ENCODE measurements at places on chromosomes 11 and 22.

GRCh38 chr22:36546092-36546804 is 17.3 kb upstream of the EIF3D start:
- DNase-seq: peak; percentile 76

DNA sequence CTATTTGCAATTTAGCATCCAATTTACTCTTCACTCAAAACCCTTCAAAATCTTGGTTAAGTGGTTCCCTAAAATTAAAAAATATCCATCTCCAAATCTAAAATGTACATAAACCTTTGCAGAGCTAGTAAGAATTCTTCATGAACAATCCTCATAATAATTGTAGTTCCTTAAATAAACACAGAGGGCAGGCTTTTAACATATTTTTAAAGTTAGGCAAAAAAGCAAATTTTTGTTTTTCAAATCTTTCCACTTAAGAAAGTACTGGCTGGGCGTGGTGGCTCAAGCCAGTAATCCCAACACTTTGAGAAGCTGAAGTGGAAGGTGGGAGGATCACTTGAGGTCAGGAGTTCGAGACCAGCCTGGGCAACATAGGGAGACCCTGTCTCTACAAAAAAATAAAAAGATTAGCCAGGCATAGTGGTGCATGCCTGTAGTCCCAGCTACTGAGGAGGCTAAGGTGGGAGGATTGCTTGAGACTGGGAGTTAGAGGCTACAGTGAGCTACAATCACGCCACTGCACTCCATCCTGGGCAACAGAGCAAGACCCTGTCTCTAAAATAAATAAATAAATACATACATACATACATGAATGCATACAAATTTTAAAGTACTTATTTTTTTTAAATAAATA is 25.1 kb upstream of the PLAAT3 start:
- DNase-seq: peak; percentile 48

- DNase-seq: no peak
Measured at GRCh38 chr11:43447151-43447550, 88.4 kb downstream of the TTC17 start.

DNA sequence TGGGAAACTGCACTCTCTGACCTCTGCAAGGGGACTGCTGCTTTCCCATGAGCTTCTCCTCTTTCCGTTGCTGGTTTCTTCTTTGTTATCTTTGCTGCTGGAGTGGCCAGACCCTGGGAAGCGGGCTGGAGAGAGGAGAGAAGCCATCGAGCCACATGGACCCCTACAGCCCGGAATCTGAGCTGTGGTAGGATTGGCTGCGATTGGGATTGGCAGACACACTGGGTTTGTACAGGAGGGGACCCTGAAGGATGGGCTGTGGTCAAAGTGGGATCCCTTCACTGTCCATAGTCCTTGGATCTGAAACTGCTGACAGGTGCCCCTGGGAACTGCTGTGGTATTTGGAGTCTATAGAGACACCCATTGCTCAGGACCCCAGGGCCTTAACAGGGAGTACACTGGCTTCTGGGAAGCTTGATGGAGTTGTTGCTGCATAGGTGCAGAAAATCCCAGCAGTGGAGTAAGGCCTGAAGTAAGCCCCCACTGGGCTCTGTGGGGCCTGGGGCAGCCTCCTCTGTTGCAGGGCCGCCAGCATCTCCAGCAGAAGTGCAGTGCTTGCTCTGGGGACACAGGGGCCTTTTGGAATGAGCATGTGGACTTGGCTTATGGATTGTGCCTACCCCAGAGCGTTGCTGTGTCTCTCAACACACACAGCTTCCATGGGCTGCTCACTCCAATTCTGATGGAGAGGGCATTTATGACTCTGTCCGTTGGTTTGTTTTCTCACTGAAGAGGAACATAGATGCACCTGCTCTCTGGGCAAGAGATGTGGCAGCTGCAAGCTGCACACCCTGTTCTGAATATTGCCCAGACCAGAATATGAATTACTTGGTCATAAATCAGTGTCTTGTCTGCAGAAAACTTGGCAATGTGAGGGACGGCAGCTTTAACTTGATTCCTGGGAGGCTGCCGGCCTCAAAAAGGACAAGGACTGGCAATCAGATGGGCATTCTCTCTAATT is 32.0 kb downstream of the BCR start:
- DNase-seq: no peak

DNA sequence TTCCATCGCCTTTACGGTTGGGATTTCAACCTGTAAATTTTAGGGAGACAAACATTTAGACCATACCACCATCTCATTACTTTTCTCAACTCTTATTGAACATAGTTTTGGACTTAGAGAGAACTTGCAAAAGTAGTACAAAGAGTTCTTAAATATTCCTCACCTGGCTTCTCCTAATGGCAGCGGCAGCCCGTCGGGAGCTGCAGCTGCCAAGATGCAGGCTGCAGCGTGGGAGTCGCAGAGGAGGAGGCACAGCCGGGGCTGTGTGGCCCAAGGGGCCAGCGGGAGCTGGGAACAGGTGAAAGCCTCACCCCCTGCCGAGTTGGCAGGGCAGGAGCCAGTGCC is 23.1 kb upstream of the RNASEH2C start:
- no peak for DNase-seq

DNA sequence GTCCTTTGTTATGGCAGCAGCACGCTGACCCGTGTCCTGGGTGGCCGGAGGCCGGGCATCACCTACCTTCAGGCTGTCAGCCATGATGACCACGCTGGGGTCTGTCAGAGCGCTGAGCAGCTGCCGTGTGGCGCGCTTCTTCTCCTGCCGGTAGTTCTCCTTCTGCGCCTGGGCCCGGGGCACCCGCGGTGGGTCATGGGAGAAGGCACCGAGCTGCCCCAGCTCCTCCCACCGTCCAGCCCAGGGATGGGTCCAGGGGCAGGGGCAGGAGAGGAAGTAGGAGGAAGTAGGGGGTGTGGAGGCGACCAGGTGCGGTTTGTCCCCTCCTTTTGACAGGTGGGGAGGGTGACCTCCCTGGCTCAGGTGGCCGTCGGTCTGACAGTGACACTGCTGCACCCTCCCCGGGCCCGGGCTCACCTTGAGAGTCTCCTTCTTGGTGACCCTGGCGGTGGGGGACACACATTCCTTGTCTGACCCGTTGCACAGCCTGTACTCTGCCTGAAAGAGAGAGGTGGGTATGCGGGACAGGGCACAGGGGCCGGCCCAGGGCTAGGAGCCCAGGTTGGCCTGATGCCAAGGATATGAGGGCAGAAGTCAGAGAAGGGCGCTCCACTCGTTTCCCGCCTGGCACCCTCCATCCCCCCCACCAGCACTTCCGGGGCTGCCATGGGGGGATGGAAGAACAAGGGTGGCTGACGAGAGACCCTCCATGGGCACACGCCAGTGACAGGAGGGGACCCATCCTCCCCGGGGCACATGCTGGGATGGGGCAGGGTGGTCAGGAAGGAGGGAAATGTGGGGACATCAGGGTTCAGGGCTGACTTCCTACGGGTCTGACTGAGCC is 43.0 kb downstream of the OSBPL5 start:
- DNase-seq: no peak

GRCh38 chr11:64802370-64803157 is 450 bp downstream of the MAP4K2 start:
- no peak for DNase-seq

DNA sequence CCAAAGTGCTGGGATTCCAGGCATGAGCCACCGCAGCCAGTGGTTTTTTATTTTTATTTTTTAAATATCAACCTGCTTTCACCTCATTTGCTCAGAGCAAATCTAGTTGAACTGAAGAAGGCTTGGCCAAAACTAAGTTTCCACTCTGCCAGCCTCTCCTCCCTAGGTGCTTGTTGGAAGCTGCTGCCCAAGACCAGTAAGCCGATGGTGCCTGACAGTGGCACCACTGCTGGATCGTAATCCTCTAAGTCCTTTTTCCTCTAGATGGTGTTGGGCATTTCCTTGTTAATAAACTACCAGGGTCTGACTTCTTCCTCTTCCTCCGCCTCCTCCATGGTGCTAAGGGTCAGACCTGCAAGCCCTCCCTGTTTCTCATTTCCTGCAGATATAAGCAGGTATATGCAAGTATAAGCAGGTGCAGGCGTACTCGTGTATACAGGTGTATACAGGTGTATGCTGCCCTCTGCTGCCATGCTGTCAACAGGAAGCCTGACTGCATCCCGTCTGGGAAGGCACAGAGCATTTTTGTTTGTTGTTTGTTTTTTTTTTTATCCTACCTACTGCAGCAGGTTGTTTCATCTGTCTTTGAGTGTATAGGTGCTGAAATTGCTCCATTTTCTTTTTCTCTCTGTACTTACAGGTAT is 1.6 kb downstream of the NADSYN1 start:
- no peak for DNase-seq

GRCh38 chr11:1005928-1006327 is 30.6 kb downstream of the MUC6 start:
- DNase-seq: no peak

DNA sequence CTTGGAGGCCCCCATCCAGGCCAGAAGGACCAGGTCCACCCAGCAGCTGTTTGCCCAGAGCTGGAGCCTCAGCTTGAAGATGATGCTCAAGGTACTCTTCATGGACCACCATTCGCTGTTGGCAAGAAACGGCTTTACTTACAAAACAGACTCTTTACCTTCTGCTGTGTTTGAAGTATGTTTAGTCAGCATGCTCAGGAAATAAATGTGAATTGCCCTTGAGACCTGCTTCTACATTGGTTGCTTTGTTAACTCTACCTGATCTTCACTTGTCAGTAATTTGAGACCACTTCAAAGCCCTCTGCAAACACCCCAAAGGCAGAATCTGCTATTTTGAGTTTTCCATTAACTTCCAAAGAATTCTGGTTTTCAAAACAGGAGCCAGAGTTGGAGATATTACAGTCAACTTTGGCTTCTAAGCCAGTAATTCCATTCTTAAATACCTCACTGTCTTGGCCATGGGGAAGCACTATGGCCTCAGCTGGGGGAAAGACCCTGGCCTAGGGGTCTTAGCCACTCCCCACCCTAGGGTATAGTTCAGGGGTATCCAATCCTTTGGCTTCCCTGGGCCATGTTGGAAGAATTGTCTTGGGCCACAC is 2.7 kb downstream of the UQCR10 start:
- no peak for DNase-seq

- no peak for DNase-seq
Measured at GRCh38 chr11:9617940-9618339, 44.5 kb downstream of the WEE1 start.

- DNase-seq: no peak
Measured at GRCh38 chr11:8038811-8039529, 42.0 kb upstream of the TUB start.

GRCh38 chr11:70547821-70548670 is 149.7 kb downstream of the CTTN start:
- DNase-seq: peak; percentile 72

DNA sequence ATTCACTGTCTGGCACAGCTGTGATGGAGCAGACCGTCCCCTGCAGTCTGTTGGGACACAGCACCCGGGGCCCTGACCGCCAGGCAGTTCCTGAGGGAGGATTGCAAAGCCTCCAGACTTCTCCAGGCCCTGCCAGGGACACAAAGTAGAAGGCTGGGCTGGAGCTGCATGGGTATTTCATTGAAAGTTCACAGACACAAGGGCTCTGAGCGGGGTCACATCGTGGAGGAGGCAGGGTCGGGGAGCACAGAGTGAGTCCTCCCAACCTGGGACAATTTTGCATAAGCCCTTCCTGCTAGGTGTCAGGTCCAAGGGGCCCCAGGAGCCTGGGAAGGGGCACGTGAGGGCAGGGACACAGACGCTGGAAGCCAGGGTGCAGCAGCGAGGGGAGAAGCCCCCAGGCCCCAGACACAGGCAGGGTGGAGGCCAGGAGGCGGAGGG is 15.7 kb downstream of the IFITM10 start:
- no peak for DNase-seq

DNA sequence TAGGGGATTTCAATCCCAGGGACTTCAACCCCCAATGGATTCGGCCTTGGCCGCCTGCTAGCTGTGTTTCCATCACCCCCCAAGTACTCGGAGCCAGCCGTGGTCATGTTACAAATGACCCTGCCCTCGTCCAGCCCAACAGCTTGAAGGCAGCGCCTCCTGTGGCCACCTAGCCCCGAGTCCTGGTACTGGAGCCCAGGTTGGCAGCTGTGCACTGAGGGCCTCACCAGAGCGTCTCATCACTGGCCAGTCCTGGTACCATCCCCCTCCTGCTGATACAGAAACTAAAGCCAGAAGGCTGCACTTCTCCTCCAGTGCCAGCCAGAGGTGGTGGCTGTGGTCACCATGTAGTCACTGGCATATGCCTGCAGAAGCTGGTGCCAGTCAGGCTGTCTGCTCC is 44.9 kb upstream of the FADD start:
- no peak for DNase-seq

DNA sequence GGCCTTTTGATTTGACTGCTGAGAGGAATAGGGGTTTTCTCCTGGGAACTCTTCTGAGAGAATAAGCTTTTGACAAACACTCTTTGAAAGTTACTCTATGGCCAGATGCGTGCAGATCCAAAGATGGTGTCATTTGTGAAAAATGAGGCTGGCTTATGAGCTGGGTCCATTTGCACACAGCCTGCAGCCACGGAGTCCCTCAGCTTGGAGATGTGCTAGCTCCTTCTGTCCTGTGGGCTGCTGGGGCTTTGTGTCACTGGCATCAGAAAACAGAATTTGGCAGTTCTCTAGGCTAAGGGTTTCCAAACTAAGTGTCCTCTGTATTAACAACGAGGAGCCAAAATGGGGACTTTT is 702.4 kb downstream of the NTM start:
- no peak for DNase-seq

DNA sequence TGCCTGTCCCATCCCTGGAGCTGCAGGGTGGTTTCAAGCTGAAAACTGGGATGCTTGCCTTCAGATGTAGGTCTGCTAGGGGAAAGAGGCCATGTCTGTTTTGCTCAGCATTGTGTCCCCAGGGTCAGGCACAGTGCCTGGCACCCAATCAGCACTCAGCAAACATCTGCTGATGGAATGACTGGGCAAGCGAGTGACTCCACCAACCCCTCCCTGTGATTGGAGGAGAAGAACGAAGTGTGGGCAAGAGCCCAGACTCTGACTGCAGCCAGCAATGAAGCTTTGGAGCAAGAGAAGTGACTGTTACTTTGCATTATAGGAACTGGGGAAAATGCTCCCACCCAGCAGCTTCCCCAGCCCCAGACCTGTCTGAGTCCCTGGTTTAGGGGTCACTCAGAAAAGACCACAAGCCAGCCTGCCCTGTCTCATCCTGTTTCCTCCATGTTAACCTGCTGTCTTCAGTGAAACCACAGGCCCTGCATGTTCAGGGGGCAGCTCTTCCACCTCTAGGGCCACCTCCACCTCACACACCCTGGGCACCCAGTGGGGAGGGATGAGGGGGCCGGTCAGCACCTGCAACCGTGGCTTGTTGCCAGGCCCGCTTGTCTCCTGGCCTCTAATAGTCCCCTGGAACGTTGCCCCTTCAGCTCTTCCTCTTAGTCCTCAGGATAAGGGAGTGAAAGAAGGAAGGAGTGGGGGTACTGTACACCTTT is 147.4 kb downstream of the TRIM29 start:
- DNase-seq: no peak

GRCh38 chr11:22702031-22702430 is 35.6 kb downstream of the GAS2 start:
- DNase-seq: no peak

DNA sequence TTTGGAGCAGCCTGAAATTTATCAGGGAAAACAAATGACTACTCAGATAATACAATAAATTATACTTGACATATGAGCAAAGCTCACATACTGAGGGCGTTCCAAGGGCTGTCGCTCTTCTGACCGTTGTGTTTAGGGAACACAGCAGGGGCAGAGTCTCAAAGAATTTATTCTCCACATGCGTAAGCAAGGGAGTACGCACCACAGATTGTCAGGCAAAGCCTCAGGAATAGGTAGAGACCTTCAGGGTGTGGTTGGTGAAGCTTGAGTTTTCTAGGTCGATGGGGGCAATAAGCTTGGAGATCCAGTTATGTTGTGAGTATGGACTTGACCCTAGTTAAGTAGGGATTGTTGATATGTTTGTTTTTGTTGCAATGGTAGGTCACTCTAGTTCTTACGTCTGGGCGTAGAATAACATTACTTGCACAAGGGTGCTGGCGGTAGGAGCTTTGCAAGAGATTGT is 830 bp downstream of the ACAT1 start:
- no peak for DNase-seq

Data from A673 (cell line).